Activated T-helper 1 cell treated with anti-CD3 and anti-CD28 coated beads, Interleukin-2, amount 50 U/mL, for 16 hours (primary cell): ENCODE measurements at places on chromosomes 2 and 18.

DNA sequence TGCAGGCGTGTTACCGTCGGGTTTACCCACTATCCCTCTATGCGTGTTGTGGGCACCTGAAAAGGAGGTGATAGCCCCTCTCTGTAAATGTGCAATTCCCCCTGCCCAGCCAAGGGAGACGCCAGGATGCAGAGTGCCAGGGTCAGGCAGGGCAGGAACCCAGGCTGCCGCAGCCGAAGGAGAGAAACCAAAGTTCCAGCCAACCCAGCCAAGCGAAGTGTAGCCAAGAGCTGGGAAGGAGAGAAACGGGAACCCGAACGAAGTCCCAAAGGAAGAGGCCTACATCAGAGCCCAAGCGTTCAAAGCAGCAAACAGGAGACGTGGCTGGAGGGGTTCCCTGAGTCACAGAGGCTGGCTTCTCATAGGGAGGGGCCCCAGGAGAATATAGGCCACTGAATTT lies 24.2 kb upstream of the SPR start:
- DNase-seq: no peak

DNA sequence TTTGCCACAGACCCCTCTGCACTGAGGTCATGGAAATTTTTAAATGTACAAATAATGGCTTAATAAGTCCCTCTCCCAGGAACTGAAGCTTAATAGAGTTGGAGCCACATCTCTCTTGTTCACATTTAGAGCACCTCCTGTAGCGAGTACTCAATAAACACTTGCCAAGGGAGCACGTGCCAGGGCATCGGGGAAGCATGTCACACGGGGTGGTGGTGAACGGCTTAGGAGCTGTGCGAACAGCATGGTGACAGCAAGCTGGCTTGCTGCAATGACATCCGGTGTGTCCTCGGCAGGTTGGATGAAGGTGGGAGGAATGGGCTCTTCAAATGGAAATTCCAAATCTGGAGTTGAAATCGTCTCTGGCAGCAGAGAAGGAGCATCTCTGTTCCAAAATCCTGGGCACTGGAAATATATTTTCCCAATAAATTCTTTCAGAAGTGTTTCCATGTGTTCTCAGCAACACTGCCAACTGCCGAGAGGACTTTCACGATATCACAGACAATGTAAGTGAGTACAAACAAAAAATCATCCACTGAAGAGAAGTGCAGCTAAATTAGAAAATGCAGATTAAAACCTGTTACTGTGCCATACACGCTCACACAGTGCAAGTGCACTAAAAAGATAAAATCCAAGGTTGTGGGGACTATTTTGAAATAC lies 74.1 kb downstream of the GALR1 start:
- DNase-seq: no peak

DNA sequence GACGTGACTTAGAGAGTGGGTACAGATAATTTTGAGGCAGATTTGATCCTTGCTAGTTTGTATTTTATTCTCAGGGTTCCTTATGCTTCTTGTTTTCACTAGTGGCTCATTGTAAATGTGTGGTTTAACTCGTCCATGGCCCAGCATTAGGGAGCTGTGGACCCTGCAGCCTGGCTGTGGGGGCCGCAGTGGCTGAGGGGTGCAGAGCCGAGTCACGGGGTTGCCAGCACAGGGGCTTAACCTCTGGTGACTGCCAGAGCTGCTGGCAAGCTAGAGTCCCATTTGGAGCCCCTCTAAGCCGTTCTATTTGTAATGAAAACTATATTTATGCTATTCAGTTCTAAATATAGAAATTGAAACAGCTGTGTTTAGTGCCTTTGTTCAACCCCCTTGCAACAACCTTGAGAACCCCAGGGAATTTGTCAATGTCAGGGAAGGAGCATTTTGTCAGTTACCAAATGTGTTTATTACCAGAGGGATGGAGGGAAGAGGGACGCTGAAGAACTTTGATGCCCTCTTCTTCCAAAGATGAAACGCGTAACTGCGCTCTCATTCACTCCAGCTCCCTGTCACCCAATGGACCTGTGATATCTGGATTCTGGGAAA lies 269.9 kb downstream of the MYT1L start:
- no peak for DNase-seq

- DNase-seq: no peak
Observed at GRCh38 chr2:24824966-24825882, 32.0 kb downstream of the CENPO start.

GRCh38 chr2:218856896-218857243 lies 2.7 kb upstream of the WNT6 start:
- DNase-seq: no peak

GRCh38 chr2:2333076-2333475 lies 2.0 kb upstream of the MYT1L start:
- no peak for DNase-seq

DNA sequence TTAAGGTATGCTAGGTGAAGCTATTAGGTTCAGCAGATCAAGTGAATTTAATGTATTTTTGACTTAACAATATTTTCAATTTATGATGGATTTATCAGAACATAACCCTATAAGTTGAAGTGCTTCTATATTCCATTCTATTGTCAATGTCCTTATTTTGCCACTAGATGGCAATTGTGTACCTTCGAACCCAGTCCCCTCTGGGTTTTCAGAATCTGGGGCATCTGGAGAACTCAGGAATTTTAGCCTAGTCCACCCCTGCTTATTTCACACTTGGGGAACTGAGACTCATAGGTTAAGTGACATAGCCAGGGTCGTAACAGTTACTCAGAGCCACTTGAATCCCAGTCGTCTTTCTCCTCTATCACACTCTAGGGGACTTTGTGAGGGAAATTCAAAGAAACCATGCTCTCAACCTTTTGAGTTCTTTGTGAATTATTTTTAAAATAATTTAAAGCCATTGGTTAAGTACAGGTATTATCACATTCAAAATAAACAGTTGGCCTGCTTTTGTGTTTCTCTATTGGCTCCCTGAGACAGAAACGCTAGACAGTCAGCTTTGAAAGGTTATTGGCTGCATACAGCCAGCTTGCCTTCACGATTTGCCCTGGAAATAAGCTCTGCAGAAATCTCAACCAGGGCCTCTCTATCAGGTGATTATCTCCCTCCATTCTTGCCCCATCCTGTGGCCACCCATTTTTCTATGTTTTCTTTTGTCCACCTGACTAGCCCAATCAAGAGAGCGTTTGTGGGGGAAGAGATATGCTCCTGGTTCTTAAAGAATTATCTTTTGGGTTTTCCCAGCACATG lies 145.0 kb downstream of the TTC27 start:
- no peak for DNase-seq

GRCh38 chr18:69205925-69206324 lies 194.8 kb upstream of the DOK6 start:
- DNase-seq: no peak

GRCh38 chr2:215691346-215691745 lies 255.5 kb upstream of the FN1 start:
- no peak for DNase-seq

DNA sequence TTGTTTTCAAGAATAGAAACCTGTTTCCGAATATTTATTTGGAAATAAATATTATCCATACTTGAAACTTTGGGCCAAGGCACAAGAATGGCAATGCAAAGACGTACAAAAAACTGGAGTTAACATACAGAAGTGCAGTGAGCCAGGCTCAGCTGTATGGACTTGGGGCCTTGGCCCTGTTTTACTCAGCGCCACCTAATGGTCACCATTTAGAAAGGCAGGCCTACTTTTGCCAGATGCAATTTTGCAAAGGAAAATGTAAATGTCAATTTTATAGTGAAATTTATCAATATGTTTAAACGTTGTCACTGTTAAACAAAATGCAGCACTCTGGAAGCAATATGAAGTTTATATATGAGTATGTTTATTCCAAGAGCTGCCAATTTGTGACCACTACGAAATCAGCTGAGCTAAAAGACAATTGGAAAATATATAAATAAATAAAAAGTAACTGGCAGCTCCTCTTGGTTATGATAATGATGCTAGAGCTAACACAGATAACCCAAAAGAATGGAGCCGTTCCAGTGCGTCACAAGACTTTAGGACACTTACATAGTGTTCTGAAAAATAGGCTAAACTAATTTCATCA lies 155.0 kb downstream of the ARHGAP15 start:
- peak; percentile 3 for DNase-seq

DNA sequence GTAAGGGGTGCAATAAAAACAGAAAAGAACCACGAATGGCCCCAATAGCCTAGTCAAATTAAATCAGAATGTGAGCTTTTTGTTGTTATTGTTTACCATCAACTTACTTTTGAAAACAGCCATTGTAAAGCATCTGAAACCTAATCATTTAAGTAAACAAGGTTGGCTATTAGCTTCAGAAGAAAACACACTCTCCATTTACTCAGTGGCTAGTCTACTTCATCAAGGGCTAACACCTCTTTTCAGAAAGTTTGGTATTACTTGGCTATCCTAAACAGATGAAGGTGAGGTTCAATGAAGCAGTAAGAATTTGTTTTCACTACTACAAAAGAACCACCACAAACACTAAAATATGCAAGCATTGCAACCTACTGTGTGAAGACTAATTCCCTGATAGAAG lies 398.0 kb downstream of the CDH2 start:
- no peak for DNase-seq

DNA sequence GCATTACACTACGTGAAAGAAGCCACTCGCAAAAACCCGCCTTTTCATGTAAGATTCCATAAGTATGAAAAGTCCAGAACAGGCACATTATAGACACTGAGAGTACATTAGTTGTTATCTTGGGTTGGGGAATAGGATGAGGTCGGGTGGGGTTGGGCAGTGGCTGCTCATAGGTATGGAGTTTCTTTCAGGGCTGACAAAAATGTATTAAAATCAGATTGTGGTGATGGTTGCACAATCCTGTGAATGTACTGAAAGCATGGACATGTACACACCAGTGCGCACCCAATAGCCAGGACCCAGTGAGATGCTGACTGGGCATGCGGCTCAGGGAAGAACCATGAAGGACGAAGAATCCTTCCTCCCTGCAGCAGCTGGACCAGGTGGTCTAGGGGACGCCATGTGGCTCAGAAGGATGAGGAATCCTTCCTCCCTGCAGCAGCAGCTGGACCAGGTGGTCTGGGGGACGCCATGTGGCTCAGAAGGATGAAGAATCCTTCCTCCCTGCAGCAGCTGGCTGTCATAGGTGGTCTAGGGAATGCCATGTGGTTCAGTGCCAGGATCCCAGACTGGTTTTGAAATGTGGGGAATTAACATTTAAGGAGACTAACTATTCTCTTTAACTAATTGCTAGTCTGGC lies 50.1 kb downstream of the MBP start:
- DNase-seq: no peak

GRCh38 chr2:206800506-206801417 lies 35.4 kb downstream of the FASTKD2 start:
- DNase-seq: no peak

DNA sequence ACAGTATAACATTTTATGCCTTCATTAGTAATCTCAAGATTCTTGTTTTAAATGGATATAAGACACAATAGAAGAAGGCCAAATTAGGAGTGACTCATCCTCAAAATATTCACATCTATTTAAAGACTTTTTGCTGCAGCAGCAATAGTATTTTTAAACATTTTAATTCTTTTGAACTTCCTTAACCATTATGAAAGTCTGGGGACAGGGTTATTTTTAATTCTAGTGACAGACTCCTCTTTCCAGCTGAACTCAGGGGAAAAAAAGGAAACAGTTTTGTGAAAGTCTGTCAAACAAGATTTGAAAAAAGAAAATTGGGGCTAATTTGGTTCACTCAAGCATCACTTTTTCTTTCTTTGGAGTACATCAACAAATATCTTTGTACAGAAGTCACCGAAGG lies 541.8 kb downstream of the NUP35 start:
- no peak for DNase-seq

- no peak for DNase-seq
Observed at GRCh38 chr2:46313063-46313462, 15.9 kb downstream of the EPAS1 start.

GRCh38 chr2:8393506-8393905 lies 288.4 kb upstream of the ID2 start:
- no peak for DNase-seq

GRCh38 chr18:48655508-48655907 lies 116.7 kb downstream of the CTIF start:
- DNase-seq: no peak

GRCh38 chr2:159003555-159003954 lies 35.1 kb downstream of the TANC1 start:
- DNase-seq: no peak

GRCh38 chr2:42614838-42615237 lies 46.4 kb downstream of the MTA3 start:
- DNase-seq: no peak

DNA sequence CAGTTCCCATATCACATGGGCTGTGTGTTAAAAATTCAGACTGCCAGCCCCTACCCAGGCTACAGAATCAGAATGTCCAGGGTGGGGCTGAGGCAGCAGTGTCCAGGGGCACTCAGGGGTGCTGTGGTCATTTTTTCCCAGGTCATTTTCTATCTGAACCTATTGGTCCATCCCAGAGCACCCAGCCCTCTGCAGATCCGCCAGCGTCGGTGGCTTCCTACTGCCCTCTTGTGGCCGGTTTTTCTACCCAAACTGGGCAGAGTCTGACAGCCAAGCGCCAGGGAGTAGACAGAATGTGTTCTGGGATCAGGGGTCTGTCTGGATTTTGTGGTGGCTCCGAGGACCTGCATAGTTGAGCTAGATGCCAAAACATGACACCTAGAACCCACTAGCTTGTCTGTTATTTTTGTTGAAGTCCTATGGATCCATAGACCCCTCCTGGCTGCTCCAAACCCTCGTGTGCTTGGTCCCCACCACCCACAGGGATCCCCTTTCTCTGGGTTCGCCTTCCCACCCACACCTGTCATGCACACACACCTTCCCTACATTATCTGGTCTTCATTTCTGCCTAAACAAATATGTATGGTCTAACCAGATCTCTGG lies 34.1 kb upstream of the RMDN2 start:
- DNase-seq: peak; percentile 47

GRCh38 chr18:31716362-31716761 lies 32.0 kb upstream of the B4GALT6 start:
- DNase-seq: no peak

GRCh38 chr18:25133879-25134278 lies 218.1 kb downstream of the ZNF521 start:
- no peak for DNase-seq

- no peak for DNase-seq
Observed at GRCh38 chr18:63157293-63158011, 162.1 kb downstream of the BCL2 start.

DNA sequence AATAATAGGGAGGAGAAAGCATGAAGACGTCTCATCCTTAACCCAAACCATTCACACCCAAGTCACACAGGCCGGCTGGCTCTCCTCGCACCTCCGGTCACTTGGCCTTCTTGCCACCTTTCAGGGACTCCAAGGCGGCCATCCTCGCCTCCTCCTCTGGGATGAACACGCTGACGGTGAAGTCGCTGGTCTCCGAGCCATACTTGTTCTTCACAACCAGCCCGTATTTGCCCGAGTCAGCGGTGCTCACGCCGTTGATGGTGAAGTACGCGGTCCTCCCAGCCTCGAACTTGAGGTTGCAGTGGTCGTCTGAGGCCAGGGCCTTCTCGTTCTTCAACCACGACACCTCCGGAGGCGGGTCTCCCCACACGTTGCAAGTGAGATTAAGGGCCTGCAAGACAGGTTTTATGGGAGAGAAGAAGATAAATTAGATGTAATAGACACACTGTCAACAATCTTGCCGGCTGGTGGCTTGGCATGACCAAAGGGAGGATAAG lies 54.3 kb upstream of the LPIN2 start:
- DNase-seq: no peak

GRCh38 chr18:59395226-59396175 lies 36.4 kb upstream of the LMAN1 start:
- DNase-seq: no peak
